ENCODE measurements at places on chromosomes 13 and 19.

GRCh38 chr19:2782329-2782935, 641 bp downstream of the SGTA start:
- DNase-seq: peak; percentile 83

GRCh38 chr13:99218545-99218944, 17.9 kb downstream of the UBAC2 start:
- DNase-seq: peak; percentile 31

DNA sequence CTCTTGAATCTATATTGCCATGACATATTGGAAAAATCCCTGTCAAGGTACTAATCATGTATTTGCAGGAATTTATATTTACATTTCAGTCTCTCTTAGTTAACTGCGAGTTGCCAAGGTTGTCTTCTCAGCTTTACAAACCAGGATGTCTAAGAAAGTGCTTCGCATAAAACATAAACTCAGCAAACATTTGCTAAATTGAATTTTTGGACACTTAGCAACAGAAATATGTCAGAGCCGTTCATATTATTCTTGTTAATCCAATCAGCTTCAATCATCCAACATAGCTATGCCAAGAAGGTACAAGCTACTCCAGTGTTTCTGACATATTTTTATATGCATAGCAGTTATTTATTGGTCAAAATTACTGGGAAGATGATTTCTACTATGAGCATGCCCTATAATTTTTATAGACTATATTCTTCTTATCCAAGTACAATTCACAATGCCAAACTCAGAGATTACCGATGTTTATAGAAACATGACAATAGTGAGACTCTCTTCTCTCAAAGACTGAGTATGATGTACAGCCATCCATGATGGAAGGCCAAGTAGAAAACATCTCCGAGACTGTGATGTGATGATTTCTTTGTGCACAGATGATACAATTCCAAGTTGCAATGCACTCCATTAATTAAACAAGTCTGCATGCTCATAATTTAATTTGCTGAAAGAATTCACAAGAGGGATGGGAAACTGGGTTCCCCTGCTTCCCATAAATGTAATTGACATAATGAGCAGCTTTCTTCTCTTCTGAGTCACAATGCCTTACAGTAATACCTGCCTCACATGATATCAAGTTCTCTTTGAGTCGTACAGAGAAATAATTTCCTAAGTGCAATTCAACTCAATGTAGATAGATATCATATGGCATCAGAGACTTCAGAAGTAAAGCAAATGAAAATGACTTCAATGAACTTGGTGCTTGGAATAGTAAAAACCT, 776.3 kb downstream of the EFNB2 start:
- DNase-seq: no peak

- no peak for DNase-seq
Observed at GRCh38 chr19:22619932-22620331, 14.2 kb upstream of the ZNF492 start.
